ENCODE measurements at places on chromosomes 13 and 19.

DNA sequence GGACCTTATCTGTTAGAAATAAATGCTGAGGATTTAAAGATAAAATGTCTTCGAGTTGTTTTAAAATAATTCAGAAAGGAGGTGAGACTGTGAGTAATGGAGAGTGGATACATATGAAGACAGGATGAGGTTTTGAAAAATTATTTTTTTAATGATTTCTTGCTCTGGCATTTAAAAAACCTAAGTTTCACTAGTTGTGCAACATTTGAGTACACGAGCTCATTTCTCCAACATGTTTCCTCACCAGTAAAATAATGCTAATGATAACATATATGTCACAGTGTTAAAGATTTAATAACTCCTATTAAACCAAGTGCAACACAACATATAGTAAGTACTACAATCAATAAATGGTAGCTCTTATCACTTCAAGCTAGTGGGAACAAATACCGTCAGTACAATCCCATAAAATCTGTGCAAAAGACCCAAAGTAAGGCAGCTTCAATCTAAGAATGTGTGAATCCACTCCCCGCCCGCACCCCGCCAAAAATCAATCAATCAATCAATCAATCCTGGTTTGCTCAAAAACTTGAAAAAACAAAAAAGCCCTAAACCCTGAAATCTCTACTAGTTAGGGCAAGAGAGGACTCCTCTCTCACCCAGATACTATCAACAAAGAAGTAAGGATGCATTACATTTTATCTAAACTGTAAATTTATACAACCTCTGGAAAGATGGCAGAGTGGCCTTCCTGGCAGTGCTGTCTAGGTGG is 1.3 kb downstream of the ALG5 start:
- DNase-seq: no peak

DNA sequence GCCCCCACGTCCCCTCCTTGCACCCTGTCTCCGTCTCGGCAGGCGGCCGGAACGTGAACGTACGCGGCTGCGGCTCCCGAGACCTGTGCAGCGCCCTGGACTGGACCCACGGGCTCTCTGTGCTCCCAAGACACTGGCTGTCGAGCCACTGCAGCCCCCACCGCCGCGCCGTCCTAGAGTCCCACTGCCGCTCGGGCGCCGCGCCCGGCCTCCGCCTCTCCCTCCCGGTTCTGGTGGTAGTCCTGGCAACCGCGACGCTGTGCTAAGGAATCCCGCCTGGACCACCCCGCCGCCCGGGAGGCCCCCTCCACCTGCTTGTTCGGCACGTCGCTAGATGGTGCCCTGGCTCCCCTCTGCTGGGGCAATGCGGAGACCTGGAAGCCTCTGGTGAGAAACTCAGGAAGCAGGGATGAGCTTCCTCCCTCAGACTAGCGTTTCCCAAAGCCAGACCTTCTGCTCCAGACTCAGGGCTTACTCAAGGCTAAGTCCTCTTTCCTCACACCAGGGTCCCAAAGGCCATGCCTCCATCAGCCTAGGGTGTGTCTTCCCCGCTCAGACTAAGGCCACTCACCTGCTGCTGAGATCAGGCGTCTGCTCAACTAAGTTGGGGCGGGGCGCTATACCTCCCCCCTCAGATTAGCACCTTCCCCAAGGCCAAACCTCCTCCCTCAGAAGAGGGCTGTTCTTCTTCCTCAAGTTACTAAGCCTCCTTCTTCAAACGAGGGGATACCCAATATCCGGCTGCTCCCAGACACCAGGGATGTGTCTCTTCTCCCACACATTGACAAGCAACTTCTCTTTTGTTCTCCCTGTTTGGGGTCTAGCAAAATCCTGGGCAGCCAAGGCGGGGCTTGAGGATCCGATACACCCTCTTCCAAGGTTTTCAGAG is 16.1 kb upstream of the IRGC start:
- no peak for DNase-seq

DNA sequence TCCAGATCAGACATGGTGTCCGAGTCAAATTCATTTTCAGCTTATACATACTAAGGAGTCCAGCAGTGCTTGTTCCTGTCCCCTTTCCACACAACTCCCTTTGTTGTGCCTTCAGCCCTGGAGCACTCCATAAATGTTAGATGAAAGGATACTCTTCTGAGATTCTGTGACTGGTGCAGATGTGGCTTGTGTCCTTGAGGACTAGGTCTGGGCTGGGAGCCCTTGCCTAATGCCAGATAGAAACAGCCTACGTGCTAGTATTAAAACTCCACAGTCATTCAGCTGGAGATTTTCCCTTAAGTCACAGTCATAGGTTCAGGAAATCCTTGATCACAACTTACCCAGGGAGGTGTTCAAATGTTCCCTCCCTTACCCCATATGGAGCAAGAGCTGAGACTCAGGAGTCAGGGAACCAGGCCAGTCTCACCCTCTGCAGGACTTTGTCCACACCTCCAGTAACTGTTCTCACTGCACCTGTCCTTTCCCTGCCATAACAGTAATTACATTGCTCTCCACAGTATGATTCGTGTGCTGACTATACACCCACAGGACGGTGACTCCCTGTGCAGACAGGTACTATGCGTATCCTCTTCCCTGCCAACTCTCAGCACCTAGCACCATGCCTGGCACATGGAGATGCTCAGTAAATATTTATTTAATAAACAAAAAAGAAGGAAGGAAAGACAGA is 15.5 kb upstream of the SERPINE3 start:
- DNase-seq: no peak

GRCh38 chr19:37467608-37468090 is 405 bp upstream of the ZNF569 start:
- DNase-seq: no peak

GRCh38 chr19:7099597-7099921 is 30.1 kb downstream of the ZNF557 start:
- DNase-seq: no peak

DNA sequence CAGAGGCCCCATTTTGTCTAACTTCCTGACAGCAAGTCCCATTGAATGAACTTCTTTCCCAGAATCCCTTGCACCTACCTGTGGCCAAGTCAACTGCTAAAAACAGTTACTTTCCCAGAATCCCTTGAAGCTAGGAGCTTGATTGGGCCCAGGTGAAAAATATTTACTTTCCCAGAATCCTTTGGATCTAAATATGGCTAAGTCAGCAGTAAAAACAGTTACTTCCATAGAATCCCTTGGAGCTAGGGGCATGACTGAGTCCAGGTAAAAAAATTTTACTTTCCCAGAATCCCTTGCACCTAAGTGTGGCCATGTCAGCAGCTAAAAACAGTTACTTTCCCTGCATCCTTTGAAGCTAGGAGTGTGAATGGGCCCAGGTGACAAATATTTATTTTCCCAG is 13.2 kb upstream of the MEIS3 start:
- no peak for DNase-seq

- peak; percentile 55 for DNase-seq
These were observed 1.7 kb downstream of the TGFBR3L start for GRCh38 chr19:7916103-7916954.

DNA sequence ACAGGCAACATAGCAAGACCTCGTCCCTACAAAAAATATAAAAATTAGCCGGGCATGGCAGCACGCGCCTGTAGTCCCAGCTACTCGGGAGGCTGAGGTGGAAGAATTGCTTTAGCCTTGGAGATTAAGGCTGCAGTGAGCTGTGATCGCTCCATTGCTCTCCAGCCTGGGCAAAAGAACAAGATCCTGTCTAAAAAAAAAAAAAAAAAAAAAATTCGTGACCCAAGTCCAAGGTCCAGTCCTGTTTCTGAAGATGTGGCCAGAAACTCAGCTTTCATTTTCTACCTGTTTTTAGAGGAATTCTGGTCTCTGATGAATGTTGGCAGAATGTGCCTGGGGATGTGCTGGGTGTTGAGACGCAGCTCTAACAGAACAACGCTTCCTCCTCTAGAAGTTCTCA is 1.9 kb upstream of the PGPEP1 start:
- DNase-seq: no peak

DNA sequence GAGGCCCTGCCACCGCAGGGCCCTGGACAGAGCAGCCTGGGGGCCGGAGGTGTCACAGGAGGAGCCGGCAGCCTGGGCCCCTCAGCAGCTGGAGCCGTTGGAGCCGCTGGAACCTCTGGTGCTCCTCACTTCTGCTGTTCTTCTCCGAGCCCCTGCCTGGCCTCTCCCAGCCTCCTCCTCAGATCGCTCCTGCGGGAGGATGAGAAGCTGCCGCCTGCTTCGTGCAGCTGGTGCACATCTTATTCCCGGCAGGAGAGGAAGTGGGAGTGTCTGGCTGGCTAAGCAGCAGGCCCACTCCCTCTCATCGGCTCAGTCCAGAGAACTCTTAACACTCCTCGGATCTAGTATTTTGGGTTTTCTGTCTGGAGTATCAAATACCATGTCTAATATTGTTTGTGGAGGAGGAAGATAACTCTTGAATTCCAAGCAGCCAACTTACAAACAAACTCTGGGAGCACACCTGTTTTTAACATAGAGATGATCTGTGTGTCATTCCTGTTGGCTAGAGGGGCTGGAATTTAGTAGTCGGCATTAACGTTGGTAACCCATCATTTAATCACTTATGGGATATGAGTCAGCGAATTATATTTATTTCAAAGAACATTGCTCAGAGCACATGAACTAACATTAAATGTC is 37.1 kb upstream of the RNF113B start:
- no peak for DNase-seq

DNA sequence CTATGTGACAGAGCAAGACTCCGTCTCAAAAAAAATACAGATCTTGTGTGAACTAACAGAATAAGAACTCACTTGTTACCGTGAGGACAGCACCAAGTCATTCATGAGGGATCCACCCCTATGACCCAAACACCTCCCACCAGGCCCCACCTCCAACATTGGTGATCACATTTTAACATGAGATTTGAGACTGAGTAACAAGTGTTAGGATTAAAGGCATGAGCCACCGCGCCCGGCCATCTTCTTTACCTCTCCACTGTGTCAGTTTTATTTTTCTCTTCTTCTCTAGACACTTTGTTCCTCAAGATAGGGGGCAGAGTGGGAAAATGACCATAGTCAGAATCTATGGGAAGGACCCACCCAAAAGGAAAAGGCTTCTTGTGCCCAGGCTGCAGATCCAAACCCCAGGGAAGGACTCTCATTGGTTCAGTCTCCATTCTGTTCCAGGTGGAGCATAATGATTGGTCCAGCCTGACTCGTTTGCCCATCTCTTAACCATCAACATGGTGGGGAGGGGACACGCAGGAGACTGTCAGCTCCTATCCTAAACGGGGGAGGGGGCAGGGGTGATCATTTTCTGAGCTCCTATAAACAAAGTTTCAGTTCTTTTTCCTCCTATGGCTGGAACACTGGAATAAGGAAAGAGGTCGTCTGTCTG is 1.3 kb upstream of the CALM3 start:
- DNase-seq: no peak

DNA sequence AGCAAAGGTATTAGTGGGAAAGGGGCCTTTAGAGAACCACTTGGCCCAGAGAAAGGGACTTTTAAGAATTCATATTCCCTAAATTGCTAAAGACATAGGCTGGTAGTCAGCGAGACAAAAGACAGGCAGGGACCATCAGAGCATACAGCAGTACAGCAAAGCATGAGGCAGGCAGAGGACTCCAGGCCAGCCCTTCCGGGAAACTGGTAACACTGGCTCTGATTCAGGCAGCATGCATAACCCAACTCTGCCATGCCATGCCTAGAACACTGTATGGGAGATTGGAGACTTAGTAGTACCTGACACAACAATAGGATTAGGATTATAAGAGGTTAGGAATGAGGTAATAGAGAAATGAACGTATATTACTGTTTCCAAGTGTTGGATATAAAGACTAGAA is 34.9 kb downstream of the CAB39L start:
- DNase-seq: no peak

DNA sequence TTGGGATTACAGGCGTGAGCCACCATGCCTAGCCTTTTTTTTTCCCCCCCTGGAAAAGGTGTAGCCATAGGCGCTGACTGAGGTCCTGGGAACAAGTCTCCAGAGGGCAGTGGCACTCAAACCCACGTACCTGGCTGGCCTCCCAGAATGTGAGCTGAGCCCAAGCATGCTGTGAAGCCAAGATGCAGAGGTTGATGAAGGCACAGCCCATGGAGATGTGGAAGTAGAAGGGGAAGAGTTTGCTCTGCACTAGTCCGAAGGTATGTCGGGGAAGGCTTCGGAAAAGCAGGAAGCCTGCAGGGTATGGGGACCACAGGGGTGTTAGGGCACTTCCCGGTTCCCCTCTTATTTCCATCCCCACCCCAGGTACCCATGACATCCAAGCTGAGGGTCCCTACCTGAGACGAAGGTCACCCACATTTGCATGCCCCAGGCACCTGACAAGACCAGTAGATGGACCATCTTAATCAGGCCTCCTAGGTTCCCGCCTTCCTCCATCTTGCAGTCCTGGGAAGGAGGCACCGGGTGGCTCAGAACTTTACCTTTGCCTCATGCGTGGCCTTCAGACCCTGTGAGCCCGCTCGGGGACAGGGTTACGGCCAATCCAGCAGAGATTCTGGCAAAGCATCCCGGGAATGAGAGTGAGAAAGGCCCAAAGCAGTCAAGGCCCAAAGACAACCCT is 805 bp downstream of the TMEM205 start:
- no peak for DNase-seq

GRCh38 chr19:16612636-16613035 is 15.4 kb downstream of the MED26 start:
- DNase-seq: no peak

DNA sequence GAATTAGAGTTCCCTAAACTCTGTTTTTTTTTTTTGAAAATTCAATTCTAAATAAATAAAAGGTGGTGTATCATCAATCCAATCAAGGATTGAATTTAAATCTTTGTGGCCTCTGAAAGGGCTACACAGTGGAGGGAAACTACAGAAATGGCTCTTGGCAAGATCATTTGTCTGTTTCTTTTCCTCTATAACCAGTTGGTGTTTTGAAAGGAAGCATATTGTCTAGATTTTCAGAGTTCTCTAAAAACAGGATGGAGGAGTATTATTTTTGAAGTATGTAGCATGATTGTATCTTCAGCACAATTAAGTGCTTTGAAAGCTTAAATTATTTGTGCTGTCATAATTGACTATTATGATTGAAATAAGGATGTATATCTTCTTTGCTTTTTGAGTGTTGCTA is 29.8 kb downstream of the WASF3 start:
- DNase-seq: no peak

- DNase-seq: no peak
These were observed 36.1 kb upstream of the DOCK9 start for GRCh38 chr13:99013951-99014350.

GRCh38 chr19:18197941-18198340 is 4.9 kb downstream of the MPV17L2 start:
- no peak for DNase-seq

GRCh38 chr13:52846567-52847321 is 1.7 kb downstream of the PCDH8 start:
- DNase-seq: no peak

DNA sequence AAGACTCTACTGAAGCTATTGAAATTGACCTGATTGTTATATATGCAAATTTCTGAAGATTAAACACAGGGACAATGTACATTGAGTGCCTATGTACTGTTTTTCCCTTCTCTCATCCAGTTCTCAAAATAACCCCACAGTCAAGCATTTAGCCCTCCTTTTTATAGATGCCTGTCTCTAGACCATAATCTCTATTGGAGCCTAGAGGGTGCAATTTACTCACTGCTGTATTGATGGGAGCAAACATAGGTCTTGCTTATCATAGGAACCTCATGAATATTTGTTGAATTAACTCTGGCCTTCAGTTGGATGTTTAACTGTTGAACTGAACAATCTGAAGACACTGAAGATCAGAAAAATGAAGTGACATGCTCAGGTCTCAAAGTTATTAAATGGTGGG is 183.0 kb downstream of the RFC3 start:
- no peak for DNase-seq

- no peak for DNase-seq
These were observed 41.9 kb downstream of the ZNF627 start for GRCh38 chr19:11639245-11639601.

Data from CD4-positive, alpha-beta T cell treated with Interleukin-15 for 1 hour (primary cell).